ENCODE measurements at places on chromosomes 6 and 20.

- DNase-seq, result no peak
These were observed 167.5 kb downstream of the GPX5 start for GRCh38 chr6:28693033-28693750.

DNA sequence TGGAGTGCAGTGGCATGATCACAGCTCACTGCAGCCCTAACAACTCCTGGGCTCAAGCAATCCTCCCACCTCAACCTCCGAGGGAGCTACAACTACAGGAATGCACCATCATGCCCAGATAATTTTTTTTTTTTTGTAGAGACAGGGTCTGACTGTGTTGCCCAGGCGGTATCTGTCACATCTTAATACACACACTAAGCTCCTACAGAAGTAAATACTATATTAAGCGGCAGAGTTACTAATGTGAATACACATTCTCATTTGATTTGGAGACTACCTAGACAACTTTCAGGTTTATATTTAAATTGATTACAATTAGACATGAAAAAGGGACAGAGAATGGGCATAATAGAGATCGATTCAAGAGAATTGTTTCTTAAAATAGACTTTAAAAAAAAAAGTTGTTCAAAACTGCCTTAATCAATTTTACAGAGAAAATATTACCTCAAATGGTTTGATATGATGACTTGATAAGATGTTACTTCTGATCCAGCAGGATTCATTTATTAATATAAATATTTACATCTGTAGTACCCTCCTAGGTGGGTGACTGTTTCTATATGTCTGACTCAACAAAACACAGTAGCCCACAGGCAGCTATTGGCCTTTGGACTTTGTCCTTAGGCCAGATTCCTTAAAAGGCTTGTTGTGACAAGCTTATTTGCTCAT lies 7.1 kb upstream of the LOC128125822 start:
- no peak for DNase-seq

GRCh38 chr6:96816301-96816817 lies 20.9 kb downstream of the GPR63 start:
- no peak for DNase-seq

GRCh38 chr6:37680668-37681067 lies 17.0 kb downstream of the MDGA1 start:
- DNase-seq, result no peak

DNA sequence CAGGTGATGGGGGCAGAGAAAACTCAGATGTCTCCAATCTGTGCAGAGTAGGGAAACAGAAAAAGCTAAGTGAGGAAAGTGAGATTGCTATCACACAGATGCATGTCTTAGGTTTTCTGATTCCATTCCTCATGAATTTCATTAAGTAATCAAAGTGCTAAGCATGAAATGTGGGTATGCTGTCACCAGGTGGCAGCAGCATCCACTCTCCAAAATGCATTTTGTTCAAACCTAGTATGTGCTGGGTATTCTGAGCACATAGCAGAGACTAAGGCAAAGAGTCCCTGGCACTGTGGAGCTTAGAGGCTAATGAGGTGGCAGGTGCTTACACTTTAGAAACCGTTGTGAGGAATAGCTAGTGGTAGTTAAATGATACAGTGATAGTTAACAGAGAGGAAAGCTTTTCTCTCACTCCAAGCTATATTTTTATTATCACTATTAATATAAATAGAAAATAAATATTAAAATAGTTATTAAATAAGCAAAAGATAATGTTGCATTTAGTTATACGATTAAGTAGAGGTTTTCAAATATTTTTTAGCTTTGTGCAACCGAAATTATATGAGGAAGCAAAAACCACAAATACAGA lies 179.5 kb downstream of the CDH26 start:
- no peak for DNase-seq

GRCh38 chr20:19079536-19080299 lies 132.7 kb upstream of the SLC24A3 start:
- DNase-seq, result no peak

- DNase-seq, result no peak
These were observed 182.8 kb downstream of the PTPRK start for GRCh38 chr6:128337619-128338018.

GRCh38 chr20:43689165-43689564 lies 22.3 kb downstream of the MYBL2 start:
- DNase-seq, result no peak

DNA sequence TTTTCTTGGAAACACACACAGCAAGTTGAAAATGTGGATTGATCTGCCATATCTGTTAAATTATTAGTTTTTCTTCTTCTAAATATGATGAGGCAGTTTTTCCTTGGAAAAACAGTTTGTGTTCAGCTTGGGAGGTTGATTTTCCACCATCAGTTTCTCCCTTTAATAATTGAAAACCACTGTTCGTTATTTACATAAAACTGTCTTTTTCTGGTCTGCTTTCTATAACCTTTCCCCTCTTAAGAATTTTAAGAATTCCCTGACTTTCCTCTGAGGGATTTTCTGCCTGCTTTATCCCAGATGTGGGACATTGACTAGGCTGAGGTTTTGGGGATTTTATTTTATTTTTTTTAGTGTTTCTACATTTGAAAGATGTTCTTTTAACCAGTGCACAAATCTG lies 27.2 kb downstream of the DSE start:
- DNase-seq, result no peak

GRCh38 chr6:139230391-139230840 lies 61.4 kb downstream of the TXLNB start:
- no peak for DNase-seq

- no peak for DNase-seq
These were observed 44.2 kb downstream of the FNDC1 start for GRCh38 chr6:159213405-159213804.

Measured in esophagus squamous epithelium (tissue), 5 donors.